ENCODE measurements at places on chromosomes 5 and 9.

GRCh38 chr5:155313518-155313917, 300.0 kb downstream of the KIF4B start:
- DNase-seq: no peak

GRCh38 chr9:131610231-131610761, 65.0 kb downstream of the PRRT1B start:
- peak; percentile 38 for DNase-seq

DNA sequence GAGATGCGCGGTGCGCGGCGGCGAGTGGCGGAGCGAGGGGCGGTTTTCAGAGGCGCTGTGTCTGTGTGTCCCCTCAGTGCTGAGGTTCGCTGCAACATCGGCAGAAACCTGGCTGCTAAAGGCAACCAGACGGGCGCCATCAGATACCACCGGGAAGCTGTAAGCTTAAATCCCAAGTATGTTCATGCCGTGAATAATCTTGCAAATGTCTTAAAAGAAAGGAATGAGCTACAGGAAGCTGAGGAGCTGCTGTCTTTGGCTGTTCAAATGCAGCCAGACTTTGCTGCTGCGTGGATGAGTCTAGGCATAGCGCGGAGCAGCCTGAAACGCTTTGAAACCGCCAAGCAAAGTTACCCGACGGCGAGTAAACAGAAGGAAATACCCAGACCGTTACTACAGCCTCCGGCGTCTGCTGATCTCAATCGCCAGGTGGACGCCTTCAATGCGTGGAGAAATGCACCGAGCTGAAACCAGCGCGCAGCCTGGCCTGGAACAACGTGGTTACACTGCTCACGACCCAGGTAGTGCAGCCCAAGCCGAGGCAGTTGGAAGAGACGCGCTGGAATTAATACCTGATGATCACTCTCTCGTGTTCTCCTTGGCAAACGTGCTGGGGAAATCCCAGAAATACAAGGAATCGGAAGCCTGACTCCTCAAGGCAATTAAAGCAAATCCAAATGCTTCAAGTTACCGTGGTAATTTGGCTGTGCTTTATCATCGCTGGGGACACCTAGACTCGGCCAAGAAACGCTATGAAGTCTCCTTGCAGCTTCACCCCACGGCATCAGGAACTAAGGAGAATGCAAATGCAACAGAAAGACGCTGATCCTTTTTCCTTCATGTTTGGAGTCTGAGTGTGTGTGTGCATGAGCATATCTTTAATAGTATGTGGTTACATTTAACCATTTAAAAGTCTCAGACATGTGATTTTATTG, 15.9 kb downstream of the OR2V1 start:
- no peak for DNase-seq

- DNase-seq: no peak
Measured at GRCh38 chr5:144328494-144328893, 157.8 kb downstream of the KCTD16 start.

GRCh38 chr5:11607944-11608483, 296.2 kb downstream of the CTNND2 start:
- no peak for DNase-seq

DNA sequence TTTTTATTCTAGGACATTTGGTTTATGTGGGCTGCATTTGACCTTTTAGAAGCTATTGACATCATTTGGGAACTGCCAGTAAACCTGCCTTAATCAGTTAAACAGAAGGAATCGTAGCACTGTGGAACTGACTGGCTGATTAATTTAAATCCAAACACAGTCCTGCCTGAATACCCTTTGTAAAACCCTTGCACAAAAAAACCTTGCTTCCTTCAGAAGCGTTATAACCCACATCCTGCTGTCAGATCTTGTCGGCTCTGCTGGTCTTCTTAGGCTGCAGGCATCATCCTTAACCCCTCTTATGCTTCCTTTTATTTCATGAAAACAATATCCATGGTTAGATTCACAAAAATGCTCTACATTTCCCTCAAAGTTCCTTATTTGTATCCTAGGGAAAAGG, 46.3 kb downstream of the PAM start:
- no peak for DNase-seq

DNA sequence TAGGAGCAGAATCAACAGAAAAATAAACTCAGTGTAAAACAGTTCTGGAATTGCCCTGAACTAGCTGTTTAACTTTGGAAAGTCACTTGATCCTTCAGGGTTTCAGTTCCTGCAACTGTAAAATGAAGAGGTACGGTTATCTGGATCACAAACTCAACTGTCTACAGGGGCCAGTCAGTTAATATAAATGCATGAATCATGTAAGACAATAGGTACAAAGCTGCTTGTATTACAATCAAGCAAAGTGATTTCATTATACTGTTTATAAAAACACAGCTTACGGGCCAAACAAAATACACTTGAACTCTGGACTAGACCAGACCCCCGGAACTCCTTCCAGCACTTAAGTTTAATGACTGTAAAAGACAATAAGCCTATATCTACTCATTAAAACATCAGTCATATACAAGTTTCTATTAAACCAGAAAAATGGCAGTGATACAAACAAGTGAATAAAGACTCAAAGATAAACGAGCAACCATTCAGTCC, 73.0 kb downstream of the MRPS27 start:
- no peak for DNase-seq

- no peak for DNase-seq
Measured at GRCh38 chr5:120552638-120553037, 88.5 kb downstream of the PRR16 start.

- DNase-seq: no peak
Measured at GRCh38 chr5:166178411-166179080, 2112.9 kb upstream of the WWC1 start.

DNA sequence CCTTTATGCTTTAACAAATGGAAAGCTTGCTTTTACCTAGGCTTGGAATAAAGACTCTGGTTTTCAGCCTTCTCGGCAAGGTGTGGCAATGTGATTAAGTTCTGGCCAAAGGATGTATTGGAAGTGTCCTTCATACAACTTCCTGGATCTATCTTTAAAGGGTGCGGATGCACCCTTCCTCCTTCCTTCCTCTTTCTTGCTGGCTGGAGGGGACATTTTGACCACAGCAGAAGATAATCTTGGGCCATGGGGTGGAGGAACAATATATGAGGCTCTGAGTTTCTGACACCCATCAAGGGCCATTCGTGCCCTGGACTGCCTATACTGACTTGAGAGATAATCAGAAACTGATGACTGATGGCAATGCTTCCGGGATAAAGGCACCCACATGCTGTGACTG, 145.7 kb downstream of the ACER2 start:
- no peak for DNase-seq

GRCh38 chr9:109466623-109467590, 31.2 kb downstream of the PTPN3 start:
- no peak for DNase-seq

DNA sequence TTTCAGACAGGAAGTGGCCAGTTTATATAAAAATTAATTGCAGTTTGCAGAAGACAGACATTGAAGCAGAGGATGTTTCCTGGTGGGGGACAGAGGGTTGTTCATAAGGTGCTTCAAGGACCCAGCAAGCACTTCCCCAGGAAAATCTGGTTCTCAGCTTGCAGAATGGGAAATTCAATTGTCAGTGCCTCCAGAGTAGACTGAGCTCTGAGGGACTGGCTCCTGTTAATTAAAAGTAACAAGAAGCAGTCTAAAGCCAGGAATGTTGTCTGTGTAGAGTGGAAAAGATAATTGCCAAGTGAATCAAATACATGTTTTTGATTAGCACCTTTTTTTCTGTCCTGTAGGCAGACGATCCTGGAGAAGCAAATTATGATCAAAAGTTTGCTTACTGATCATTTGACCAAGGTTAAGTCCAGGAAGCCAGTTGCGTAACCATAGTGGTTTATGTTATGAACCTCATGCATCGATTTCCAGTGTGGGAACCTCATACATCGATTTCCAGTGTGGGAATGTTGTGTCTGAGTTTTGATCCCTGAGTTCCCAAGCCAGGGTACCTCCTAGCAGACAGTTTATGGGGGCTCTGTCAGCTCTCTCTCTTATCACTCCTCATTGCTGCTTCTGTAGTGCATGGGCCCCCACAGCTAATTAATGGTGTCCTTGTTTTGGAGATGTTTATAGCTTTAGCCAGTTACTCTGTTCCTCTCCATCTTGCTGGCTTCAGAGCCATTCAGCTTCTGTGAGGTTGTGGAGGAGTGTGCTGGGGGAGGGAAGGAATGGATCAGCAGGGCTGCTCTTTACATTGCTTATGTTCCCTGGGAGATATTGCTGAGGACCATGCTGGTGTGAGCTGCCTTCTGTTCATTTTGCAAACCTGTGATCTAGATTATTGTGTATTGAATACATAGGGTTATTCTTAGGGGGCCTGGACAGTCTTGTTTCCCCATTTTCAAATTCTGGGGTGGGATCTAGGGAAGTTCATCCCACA, 17.1 kb downstream of the MSANTD3 start:
- DNase-seq: no peak

- DNase-seq: peak; percentile 63
Measured at GRCh38 chr9:131271506-131271931, 4.8 kb downstream of the FAM78A start.

GRCh38 chr5:148847456-148847855, 21.0 kb downstream of the ADRB2 start:
- DNase-seq: no peak

GRCh38 chr9:70411121-70411929, 3.1 kb downstream of the KLF9 start:
- peak; percentile 47 for DNase-seq

All from cerebellum (tissue), 4 donors.